ENCODE measurements at places on chromosomes 3 and 15. TPM values are rescaled to one million over a fixed set of nuclear protein-coding genes. Genes with fewer than 3 reads are reported as not detected.
A peak's percentile ranks its signal among the peaks of the same experiment; 100 is the strongest.

DNA sequence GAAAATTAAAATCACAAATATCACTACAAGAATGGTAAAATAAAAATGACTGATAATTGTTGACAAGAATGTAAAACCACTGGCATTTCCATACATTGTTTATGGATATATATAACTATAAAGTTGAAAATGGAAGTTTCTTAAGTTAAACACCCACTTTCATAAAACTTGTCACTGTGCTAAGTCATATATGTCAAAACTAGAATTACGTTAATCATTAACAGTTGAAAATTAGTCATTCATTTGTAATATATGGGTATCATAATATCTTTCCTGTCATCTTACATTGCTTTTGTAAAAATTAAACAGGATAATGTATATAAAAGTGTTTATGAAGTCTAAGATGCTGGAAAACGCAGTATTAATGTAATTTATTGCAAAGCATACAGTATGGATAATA is 1398.6 kb upstream of the ALCAM start:
- DNase-seq, result no peak

DNA sequence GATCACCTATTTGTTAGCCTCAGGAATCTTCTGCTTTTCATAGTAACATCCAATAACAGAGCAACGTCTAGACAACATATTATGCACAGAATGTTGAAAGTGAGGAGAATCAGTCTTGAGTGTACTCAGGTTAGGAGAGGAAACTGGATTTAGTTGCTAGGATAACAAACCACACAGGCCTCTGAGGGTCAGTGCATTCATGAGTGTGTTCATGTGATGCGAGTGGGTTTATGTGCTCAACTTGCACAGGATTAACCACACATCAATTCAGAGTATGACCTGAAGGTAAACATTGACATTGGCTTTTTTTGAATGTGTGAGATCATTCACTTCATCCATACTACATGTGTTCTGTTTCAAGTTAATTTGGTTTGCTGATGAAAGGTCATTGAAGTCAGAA is 287.6 kb downstream of the DIPK2A start:
- DNase-seq, result no peak

DNA sequence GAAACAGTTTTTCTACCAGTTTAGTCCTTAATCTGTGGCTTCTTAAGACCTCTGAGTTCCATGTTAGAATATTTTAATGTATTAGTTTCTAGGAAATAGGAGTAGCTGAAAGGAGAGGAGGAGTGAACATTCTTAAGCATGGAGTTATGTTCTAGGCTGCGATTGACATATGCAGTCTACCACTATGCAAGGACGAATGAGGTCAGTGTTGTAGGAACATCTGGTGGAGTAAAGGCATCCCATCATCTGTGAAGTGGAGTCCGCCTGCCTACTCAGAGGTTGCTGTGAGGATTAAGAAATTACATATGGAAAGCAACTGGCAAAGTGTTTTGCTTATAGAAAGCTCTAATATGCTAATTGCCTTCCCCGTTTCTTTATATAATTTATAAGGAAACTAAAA is 45.1 kb downstream of the SNAPC5 start:
- DNase-seq, result no peak

- peak; percentile 65 for DNase-seq
Measured at GRCh38 chr3:12750223-12750622, 8.8 kb downstream of the TMEM40 start.

DNA sequence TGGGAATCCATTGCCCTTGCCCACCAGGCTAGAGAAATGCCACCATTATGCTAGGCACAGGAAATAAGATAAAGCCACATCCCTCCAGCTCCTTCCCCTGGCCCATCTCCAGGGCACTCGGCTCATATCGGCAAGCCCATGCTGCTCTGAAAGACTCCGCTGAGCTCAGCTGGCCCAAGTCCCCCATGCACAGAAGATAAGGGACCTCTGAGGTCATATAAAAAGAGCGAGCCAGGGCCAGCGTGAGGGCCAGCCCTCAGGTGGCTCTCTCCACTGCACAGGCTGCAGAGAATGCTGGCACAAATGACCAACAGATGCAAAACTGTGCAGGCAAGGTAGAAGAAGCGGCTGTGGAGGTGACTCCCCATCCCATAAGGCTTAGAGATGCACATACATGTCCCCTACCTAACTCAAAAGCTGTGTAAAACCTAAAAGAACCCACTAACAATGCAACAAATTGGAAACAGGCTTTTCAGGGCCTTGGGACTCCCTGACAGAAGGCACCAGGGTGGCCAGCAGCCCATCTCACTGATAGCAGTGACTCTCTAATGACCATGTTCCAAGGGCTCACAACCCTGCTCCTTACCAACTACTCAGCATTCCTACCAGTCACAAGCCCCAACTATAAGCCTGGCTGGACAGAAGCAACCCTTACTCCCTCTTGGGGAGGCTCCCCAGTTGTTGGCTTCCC is 3.0 kb downstream of the RAB6B start:
- no peak for DNase-seq

- peak; percentile 88 for DNase-seq
Measured at GRCh38 chr3:142850395-142851023, 38.4 kb downstream of the PCOLCE2 start.

GOLGA6D gene
- not detected for total RNA-seq

- DNase-seq, result peak; percentile 12
Measured at GRCh38 chr3:140164922-140165590, 230.1 kb downstream of the CLSTN2 start.

DNA sequence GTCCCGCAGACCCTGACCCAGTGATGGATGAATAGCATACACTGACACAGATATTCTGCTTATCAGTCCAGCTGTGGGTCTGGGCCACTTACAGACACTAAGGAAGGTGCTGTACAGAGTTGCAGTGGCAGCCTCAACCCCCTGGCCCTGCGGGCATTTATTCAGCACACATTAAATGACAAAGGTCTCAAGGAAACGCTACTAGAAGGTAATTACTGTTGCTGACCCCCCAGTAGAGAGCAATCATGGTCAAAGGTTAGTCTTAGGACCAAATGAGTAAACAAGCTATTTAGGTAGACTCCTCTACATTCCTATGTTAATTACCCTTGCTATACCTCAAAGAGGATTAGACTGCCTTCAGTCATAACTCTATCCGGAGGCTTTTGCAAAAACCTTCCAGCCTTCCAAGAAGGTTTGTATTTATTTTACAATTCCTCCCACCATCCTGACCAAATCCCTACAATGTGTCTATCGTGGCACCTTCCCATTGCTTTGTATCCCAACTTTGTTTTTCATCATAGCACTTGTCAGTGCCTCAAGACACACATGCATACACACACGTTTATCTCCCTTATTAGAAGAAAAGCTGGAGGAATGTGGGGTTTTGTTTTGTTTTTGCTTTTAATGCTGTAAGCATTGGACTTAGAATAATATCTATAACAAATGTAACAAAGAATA is 227.9 kb downstream of the PYDC2 start:
- DNase-seq, result no peak

GRCh38 chr3:8964436-8965370 is 1.4 kb upstream of the RAD18 start:
- peak; percentile 90 for DNase-seq

DNA sequence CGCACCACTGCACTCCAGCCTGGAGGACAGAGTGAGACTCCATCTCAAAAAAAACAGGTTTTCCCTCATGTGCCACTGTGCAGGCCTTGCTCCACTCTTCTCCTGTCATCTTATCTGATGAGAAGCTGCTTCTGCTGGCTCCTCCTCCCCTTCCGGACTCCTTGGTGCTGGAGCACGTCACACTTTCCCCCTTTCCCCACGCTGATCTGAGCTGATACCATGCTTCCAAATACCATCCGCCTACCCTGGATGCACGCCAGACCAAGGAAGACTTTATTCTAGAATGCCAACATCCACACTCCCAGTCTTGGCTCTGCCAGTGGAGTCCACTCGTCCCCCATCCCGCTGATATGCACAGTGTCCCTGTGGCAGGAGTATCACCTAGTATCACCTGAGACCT is 31.3 kb downstream of the HOMER2 start:
- DNase-seq, result no peak

TMEM266 gene
- 0.07 TPM for total RNA-seq

SLC28A2 gene
- not detected for total RNA-seq

DNA sequence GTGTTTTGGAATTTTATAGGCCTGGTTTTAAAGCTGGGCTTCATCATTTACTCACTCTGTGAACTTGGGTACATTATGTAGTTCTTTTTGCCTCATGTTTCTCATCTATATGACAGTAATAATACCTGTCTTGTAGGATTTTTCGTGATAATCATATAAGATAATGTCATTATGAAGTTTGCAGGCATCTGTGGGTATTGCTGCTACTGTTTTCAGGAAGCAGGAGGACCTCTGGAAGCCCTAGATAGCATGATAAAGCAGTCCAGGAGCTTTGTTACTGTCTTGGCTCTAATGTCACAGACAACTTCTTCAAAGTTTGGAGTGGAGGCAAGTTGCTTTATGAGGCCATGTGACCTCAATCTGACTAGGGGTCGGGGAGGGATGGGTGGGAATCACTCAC is 145.0 kb upstream of the MEIS2 start:
- no peak for DNase-seq

GRCh38 chr3:112602217-112602838 is 38.6 kb downstream of the CCDC80 start:
- no peak for DNase-seq

MYO1E gene
- 132 TPM for total RNA-seq

EPHB3 gene
- 10.8 TPM for total RNA-seq

All from foreskin keratinocyte (primary cell).